Activated CD4-positive, alpha-beta T cell treated with anti-CD3 and anti-CD28 coated beads, Interleukin-2, Interleukin-4, amounts not matched to agents 100 ng/mL and 50 ng/mL, durations not matched to agents 16 hours and 8 hours (primary cell): ENCODE measurements at places on chromosomes 3 and 15.

DNA sequence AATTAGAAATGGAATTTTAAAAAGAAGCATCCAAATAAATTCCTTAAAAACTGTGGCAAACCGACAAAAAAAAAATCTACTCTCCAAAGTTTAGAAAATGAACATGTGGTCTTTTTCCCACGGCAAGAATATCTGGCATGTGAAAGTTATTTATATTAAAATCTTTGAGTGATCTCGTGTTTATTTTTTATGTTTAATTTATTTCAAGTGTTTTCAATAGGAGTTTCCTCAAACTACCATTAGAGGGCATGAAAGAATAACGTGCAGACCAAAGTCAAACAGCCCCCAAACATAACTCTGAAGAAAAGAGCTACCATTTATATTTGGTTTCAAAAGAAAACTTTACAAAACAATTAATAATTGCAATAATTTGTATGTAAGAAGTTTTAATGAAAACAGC lies 286.4 kb downstream of the ZIC4 start:
- no peak for DNase-seq

DNA sequence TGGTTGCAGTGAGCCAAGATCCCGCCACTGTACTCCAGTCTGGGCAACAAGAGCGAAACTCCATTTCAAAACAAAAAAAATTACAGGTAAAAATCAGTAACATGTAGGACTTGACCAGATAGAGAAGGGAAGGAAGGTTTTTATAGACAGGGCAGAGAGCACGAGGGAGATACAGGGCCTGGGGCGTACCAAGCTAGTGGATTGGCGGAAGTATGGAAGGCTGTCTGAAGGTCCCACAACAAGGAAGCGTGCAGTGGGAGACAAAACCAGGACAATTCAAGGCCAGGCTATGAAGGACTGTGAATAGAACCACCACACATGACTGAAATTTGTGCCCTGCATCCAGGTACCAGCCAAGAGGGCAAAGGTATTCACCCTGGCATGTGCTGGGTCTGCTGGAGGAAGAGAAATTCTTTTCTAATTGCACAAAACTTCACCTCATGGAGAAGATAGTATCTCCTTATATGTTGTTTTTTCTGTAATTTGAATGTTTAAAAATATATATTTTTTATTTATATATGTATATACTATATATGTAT lies 33.0 kb upstream of the BCL2A1 start:
- DNase-seq: no peak

- no peak for DNase-seq
Observed at GRCh38 chr3:98764472-98764884, 1.3 kb downstream of the ST3GAL6 start.

DNA sequence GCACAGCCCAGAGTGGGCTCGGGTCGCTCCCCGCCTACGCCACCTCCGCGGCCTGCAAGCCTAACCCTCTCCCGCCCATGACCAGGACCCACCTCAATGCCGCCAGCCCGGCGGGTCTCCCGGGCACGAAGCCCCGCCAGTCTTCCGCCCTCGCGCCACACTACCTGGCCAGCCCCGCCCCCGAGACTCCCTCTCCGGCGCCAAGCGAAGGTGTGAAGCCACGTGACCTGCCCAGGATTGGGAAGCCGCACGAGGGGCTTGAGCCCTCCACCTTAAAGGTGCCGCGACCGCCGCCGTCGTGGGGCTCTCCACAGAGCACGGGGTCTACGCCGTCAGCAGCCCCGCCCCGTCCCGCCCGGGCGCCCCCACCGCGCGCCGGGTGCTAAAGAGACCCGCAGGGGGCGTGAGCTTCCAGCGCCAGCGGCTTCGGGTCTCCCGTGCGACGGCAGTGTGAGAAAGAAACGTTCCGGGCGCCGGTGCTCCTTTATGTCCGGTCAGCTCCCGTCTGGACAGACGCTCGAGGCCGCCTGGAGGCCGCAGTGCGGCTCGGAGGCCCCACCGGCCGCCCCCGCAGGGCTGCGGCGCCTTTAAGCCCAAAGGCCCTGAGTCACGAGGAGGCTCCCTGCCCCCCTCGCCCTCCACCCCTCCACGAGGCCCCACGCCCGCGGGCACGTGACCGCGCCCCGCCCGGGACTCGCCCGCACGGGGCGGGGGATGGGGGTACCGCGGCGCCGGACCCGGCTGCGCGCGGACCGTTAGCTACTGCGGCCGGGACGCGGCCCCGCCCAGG lies at the start of gene CPEB1:
TSS of gene CPEB1 (minus strand) at position 319 of the 790 bp plus-strand sequence. CDS start 18,904 bp downstream, outside the sequence.
- DNase-seq: no peak

GRCh38 chr3:161343986-161344385 lies 27.3 kb downstream of the SPTSSB start:
- DNase-seq: no peak

DNA sequence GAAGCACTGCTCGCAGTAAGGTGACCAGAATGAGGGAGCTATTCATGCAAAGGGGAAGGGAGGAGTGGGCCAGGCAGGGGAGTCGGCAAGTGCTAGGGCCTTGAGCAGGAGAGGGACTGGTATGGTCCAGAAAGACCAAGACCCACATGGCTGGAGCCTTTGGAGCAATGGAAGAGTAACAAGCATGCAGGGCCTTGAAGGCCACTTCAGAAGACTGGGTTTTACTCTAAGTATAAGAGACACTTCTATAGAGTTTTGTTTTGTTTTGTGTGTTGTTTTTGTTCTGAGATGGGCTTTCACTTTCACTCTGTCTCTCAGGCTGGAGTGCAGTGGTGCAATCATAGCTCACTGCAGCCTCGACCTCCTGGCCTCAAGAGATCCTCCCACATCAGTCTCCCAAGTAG lies 42.0 kb downstream of the BFSP2 start:
- DNase-seq: peak; percentile 56

DNA sequence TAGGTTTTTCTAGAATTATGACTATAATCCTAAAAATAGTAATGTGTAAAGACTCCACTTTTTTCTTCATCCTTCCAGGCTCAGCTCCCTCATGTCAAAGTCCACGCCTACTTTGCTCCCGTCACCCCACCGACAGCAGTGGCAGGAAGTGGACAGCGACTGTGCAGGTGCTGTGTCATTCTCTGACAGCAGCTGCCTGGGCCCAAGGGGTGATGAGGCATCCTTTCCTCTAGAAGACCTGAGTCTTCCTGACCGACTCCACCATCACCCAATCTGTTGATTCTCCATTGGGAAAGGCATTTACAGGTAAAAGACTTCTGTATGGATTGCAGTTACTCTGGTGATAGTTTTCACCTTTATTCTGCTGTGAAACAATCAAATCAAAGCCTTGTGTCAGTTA lies 54.8 kb downstream of the UBP1 start:
- DNase-seq: peak; percentile 82

DNA sequence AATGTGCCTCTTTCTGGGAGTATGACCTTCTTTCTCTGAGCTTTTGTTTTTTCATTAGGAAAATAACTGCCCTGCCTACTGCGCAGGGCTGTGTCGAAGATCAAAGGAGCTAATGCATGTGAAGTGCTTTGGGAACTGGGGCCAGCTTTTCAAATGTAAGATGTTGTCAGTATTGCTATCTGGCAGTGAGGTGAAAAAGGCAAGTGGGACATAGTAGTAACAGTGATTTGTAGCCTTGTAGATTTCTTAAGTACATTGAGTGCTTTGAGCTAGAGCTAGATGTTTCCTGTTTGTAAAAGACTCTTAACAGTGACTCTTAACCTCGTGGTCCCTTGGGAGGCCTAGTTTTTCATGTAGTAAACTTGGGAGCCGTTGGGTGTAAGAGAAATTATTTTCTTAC lies 126.5 kb downstream of the ECT2 start:
- no peak for DNase-seq

DNA sequence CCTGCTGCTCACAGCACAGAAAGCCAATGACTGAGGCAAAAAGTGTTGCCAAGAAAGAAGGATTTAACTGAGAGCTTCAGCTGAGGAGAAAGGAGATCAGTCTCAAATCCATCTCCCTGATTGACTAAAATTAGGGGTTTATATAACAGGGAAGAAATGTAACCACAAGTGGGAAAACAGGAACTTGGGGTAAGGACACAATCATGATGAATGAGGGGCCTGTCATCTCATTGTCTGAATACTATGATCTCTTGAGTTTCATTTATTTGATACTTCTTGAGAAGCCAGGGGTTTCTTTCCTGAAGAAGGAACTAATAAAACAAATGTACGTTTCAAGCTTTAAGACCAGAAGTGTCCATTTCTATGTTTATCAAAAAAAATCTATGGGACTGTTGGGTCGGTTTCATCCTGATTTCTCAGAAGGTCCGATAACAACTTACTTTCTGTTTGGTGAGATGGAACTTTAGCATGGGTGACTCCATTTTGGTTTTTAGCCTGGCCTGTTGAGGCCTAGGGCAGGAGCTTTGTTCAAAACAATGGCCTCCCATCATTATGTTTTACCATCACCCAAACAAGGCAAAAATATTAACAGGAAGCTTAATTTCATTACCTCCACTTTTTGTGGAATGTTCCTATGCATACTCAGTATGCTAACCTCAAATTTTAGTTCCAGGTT lies 76.6 kb upstream of the PIAS1 start:
- no peak for DNase-seq

GRCh38 chr3:106004137-106004681 lies 135.4 kb upstream of the CBLB start:
- peak; percentile 33 for DNase-seq

GRCh38 chr3:197828-198491 lies 1.4 kb downstream of the CHL1 start:
- DNase-seq: no peak

- DNase-seq: no peak
Observed at GRCh38 chr3:128174675-128175590, 21.7 kb downstream of the EEFSEC start.

GRCh38 chr15:80999623-81000036 lies 1.1 kb upstream of the TLNRD1 start:
- DNase-seq: peak; percentile 71

- no peak for DNase-seq
Observed at GRCh38 chr3:10399634-10400033, 78.7 kb upstream of the SEC13 start.

GRCh38 chr3:105093371-105094252 lies 273.1 kb upstream of the ALCAM start:
- DNase-seq: no peak

DNA sequence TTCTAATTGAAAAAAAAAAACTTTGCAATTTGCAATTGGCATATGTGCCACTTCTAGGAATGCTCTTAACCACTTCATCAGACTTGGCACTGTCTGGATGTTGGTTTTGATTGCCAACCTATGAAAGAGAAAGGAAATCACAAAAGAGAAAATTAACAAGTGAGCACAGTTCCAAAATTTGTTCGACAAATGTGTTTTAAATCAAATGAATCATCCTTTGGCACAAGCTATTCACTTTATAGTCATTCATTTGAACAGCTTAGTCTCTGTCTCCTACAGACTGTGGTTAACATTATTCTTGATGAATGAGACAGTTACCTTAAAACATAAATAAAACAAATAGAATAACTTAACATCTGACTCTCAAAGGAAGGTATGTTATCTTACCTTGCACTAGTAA lies 265.0 kb downstream of the EPHA3 start:
- DNase-seq: no peak

GRCh38 chr3:181782306-181782954 lies 70.7 kb downstream of the SOX2 start:
- DNase-seq: no peak

GRCh38 chr15:60591496-60592370 lies 112.8 kb upstream of the ICE2 start:
- no peak for DNase-seq

DNA sequence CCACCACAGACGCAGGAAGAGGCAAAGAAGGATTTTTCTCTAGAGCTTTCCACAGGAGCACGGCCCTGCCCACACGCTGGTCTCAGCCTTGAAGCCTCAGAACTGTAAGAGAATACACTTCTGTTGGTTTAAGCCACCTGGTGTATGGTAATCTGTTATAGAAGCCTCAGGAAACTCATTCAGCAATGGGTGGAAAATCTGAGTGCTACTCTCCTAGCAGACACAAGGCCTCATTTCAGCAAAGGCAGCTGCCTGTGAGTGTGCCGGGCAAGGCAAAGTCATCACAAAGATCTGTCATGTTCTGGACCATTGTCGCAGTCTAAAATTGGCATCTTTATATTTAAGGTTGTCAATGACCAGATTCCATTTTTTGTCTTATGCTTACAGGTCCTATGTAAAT lies 31.0 kb downstream of the ATP10A start:
- no peak for DNase-seq

GRCh38 chr3:194957743-194958240 lies 272.1 kb downstream of the FAM43A start:
- DNase-seq: no peak

GRCh38 chr3:165503825-165504224 lies 307.6 kb upstream of the SLITRK3 start:
- no peak for DNase-seq

- DNase-seq: no peak
Observed at GRCh38 chr3:17672506-17672905, 69.9 kb downstream of the TBC1D5 start.

DNA sequence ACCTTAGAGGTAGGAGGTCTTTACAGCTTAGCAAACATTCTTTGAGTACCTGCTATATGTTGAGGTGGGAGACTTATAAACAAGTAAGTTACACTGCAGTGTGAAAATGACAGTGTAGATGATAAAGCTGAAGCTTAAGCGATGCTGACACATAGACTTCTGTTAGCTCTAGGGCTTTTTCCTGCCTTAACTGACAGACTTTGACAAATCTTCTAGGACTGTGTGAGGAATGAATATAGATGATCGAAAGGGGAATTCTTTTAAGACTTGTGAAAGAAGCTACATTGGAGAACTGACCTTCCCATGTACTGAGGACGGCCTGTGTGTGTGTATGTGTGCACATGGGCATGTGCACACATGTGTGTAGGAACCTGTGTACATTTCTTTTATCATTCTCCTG lies 22.7 kb downstream of the BOC start:
- DNase-seq: no peak

- DNase-seq: no peak
Observed at GRCh38 chr3:195403244-195403643, 39.6 kb downstream of the ACAP2 start.

DNA sequence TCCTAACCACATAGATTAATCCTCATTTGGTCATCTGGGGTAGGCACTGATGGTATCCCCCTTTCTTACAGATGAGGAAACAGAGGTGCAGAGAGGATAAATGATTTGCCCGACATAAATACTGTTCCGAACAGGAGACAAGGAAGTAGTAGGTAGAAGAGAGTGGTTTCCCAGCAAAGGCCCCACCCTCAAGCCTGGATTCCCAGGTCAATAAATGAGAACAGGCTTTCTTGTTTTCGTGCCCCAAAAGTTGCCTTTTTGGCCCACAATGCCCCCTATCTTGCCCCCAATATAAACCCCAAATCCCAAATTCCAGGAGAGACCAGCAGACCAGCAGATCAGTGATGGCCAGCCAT lies 125.5 kb upstream of the PRR20G start:
- no peak for DNase-seq

DNA sequence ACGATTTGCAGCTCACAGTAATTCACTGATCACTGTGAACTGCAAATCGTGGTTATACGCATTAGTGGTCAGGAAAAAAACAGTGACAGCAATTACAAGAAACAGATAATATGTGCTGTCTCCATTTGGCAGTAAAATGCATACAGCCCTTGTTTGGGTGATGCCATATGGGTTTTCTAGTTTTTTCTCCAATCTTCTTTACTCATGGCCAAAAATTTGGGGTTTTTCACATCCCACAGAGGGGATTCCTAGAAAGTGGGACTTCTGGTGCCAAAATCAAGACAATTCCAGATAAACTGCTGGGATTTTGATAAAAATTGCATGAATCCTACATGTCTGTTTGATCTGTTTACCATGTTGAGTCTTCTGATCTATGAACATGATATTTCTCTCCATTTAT lies 15.6 kb downstream of the NDN start:
- no peak for DNase-seq

GRCh38 chr3:73502609-73503583 lies 121.8 kb downstream of the PDZRN3 start:
- peak; percentile 62 for DNase-seq
